ENCODE measurements at places on chromosomes 4 and X.

GRCh38 chr4:6426571-6427438 lies 45.6 kb downstream of the PPP2R2C start:
- no peak for DNase-seq

- no peak for DNase-seq
Measured at GRCh38 chr4:30726090-30726675, 6.0 kb downstream of the PCDH7 start.

DNA sequence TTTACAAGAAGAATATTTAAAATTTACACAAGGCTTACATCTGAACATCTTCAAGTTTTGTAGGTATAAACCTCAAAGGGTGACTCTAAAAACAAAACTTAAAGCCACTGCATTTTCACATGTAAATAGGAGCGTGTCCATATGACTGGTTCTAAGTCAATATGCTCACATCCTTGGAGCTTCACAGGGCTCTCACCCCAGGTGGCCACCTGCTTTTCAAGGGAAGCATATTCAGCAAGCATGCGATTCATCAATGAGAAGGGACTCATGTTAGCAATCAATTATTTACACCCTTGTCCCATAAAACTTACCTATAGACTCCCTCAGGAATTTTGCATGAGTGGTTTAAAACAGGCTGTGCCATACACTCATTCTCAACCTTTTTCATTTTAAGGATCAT lies 17.8 kb upstream of the KLHL34 start:
- DNase-seq: no peak

GRCh38 chr4:21198683-21199082 lies 498.4 kb downstream of the PACRGL start:
- no peak for DNase-seq
